ENCODE measurements at places on chromosomes 3 and 15. TPM values are rescaled to one million over a fixed set of nuclear protein-coding genes. Genes with fewer than 3 reads are reported as not detected.

Gene TM6SF1
- total RNA-seq: 27.3 TPM

Gene BFSP2
- total RNA-seq: 0.25 TPM

Gene HHLA2
- total RNA-seq: not detected

Gene ZNF660
- 11.3 TPM for total RNA-seq

Gene CCDC54
- total RNA-seq: 0.25 TPM

Gene RTP3
- not detected for total RNA-seq

Gene CPLX3
- total RNA-seq: 0.49 TPM

Gene CRABP1
- total RNA-seq: 16.5 TPM

Gene GOLGA6L9
- total RNA-seq: 7.9 TPM

Gene SPTBN5
- total RNA-seq: 0.25 TPM
